ENCODE measurements at places on chromosomes 12 and 14.

DNA sequence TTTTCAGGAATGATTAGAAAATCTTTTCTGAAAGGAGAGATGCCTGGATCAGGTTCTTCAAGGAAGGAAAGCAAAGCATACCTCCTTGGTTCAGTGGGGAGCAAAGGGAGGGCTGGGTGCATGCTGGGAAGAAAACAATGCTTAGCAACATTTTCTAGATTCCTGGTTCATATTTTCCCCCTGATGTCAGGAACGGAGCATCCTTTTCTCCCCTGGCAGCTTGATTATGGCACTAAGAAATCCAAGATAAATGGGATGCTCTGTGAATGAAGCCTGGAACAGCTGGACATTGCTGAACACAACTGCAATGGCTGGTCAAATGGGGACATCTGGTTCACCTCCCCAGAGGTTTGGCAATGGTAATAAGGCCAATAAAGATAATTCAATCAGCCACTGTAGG is 50.9 kb downstream of the KCNA5 start:
- DNase-seq = no peak

DNA sequence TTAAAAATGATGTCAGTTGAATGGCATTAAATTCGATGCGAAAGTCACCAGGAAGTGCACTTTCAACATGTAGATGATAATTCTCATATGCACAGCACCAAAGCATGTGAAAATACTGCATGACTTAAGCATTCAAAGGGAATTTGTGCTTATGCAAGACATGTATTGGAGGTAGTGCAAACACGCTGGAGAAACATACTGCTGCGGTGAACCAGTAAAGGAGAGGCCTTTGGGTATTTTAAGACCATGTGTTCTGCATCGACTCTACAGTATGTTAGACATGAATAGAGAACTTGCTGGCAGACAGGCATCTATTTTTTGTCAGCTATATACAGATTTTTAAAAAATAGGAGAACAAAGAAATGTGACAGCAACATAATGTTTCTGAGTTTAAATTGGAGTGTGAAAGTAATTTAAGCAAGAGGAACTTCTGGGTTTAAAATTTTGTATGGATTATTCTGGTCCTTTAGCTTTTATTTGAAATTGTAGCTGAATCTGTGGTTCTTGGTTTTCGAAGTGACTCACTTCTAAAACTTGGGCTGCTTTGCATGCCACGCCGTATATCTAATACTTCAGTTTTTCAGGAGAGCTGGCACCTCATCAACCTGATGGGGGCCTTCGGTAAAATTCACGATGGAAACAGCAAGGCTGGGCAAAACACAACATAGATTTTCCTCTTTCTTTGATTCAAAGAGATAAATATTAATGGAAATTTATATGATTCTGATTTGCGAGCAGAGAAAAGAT is 408.7 kb downstream of the APAF1 start:
- DNase-seq = no peak

GRCh38 chr12:62767946-62768345 is 167.0 kb downstream of the PPM1H start:
- DNase-seq = no peak

DNA sequence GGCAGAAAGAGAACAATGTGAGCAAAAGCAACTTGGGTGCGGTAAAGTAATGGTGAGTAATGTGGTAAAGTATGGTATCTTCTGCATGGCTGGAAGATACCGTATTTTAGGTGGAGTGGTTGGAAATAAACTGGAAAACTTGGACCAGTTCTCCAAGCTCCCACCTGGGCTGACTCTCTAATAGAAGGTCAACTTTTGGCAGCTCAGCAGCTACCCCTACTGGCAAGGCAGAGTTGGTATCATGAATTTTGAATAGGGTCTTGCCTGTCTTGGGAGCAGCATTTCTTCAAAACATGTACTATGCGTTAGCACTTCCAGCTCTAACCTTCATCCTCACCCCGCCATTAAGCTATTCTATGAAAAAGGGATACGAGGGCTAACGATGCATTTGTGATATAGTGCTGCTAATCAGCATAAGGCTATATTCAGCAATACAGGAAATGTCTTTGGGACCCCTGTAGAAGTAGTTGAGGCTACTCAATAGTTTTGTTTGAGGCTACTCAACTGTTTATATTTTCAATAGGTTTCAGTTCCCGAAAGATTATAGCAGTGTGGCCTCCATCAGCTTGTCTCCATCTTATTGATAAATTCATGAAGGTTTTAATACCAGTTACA is 276.3 kb upstream of the FAR2 start:
- no peak for DNase-seq

DNA sequence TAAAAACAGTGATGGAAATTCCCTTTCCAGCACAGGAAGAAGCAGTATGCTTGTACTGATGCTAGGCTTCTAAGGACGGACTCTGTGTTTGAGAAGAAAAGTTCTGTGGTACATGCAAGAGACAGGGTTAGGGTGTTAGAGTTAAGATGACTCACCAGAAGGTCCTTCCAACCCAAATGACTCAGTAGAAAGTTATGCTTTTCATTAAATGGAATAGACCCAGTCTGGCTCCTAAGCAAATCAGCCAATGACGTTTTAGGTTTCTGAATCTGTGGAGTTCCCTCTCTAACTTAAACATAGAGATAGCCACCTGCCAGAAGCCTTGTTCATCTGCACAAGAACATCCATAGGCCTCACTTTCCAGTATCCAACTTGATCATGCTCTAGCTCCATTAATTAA is 5.7 kb downstream of the PTHLH start:
- DNase-seq = no peak

DNA sequence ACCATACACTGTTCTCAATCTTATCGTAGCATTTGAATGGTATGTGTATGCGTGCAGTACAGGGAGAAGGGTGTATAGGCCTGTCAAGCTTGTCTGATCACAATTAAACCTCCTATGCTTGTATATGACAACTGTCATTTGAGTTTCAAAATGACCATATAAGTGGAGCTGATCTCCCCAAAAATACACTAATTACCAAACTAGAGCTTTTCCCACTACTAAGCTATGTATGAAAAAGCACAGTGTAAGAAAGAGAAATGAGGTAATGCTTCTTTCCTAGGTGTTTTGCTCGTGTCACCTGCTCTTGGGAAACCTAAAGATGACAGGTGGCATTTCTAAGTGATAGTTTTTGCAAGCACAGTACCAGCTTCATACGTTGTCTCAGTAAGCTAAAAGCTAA is 1.1 kb upstream of the STK38L start:
- DNase-seq = no peak

DNA sequence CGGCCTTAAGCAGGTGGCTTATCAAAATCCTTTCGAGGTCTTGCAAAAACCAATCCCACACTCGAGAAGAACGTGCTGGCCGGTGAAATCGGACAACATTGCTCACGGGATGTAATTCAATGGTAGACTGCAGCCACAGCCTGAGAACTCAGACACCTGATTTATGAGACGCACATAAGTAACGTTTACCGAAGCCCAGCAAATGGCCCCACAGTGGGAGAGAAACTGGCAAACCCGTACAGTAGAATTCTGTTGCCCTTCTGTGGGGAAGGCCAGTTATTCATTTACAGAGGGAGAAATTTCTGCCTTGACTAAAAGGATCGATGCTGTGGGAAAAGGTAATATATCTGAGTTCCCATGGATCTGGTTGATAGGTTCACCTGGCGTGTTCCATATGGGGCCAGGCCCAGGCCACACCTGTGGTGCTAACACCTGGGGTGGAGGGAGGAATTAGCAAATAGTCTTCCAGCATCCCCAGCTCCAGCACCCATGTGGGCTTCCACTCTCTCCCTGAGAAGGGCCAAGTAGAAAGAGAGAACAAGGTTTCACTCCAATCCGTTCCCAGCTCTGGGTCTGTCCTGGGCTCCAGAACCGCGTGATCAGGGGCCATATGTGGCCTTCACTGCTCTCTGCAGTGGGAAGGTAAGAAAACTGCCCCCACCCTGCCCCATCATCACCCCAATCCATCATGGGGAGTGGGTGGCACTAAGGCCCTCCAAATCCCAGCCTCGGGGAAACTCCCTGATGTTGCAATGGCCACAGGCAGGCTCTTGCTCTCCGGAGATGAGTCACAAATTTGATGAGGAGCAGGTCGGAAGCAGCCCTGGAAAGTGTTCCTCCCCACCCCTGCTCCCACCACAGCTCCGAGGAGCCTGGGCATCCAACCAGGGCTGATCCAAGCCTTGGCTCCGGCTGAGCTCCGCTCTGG is 12.7 kb downstream of the BDKRB1 start:
- no peak for DNase-seq

- no peak for DNase-seq
Measured at GRCh38 chr14:28608851-28609828, 157.4 kb upstream of the FOXG1 start.

DNA sequence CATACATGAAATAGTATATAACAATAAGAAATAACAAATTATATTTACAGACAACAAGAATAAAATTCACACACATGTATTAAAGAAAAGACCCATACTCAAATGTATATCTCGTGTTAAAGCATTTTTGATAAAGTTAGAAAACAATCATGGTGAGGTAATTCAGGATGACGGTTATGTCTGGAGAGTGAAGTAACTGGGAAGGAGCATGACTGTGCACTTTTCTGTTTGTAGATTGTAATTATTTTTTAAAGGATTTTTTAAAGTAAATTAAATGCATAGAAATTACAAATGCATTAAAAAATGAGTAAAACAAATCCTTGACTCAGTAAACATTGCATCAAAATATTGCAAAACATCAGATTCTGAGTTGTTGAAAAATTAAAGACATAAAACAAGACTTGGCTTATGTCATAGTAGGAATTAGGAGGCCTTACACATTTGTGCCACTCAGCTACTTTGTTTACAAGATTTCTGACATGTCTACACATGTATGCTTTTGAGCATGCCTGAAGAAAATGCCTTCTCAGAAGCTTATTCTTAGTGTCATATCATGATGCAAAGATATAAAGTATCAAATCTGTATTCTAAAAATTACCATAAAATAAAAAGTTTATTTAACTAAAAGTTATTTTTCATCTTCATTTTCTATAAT is 1325.1 kb downstream of the SLC16A7 start:
- no peak for DNase-seq

DNA sequence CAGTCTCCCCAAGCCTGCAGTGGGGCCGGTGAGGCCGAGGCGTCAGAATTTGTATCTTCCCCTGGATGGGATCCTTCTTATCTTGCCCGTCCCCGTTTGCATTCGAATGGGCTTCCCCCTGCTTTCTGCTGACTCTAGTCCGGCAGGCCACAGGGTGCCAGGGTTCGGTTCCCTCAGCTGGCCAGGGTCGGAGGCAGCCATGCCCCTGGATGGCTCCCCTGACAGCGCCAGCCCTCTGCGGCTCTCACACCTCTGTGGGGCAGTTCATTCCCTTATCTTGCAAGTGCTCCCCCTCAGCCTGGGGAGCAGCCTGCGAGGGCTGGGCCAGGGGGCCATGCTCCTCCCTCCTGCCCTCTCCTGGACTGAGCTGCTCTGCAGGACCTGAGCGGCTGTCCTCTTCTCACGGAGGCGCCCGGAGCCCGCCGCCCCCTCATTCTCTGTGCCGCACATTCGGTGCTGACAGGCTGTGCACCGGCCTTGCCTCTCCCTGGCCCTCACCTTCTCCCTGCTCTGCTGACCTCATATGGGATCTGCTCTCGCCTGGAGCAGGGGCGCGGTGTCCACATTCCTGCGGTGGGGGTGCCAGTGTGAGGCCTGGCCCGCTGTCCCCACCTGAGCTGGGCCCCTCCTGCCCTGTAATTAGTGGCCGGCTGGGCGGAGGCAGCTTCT is 32.8 kb downstream of the KIF26A start:
- no peak for DNase-seq

- no peak for DNase-seq
Measured at GRCh38 chr14:78848234-78848820, 678.2 kb downstream of the NRXN3 start.

- DNase-seq = no peak
Measured at GRCh38 chr14:37903343-37904191, 304.1 kb upstream of the SSTR1 start.

Data from esophagus squamous epithelium (tissue), 5 donors.